ENCODE measurements at places on chromosomes 12 and 14.

DNA sequence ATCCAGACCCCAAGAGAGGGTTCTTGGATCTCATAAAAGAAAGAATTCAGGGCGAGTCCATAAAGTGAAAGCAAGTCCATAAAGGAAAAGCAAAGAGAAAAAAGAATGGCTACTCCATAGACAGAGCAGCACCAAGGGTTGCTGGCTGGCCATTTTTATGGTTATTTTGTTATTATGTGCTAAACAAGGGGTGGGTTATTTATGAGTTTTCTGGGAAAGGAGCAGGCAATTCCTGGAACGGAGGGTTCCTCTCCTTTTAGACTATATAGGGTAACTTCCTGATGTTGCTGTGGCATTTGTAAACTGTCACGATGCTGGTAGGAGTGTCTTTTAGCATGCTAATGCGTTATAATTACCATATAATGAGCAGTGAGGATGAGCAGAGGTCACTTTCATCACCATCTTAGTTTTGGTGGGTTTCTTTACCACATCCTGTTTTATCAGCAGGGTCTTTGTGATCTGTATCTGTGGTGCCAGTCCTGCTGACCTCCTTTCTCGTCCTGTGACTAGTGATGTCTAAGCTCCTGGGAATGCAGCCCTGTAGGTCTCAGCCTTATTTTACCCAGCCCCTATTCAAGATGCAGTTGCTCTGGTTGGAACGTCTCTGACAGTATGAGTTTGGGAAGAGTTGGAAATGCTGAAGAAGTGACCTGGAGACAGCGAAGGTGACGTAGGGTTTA lies 100.5 kb downstream of the ZNF664 start:
- no peak for DNase-seq

- no peak for DNase-seq
Observed at GRCh38 chr14:36658123-36659009, 3.3 kb upstream of the PAX9 start.

- no peak for DNase-seq
Observed at GRCh38 chr14:99329711-99330315, 57.8 kb upstream of the BCL11B start.

- no peak for DNase-seq
Observed at GRCh38 chr14:71532790-71533189, 399.4 kb upstream of the RGS6 start.

GRCh38 chr14:69612783-69613130 lies 1.4 kb downstream of the SUSD6 start:
- DNase-seq: no peak

DNA sequence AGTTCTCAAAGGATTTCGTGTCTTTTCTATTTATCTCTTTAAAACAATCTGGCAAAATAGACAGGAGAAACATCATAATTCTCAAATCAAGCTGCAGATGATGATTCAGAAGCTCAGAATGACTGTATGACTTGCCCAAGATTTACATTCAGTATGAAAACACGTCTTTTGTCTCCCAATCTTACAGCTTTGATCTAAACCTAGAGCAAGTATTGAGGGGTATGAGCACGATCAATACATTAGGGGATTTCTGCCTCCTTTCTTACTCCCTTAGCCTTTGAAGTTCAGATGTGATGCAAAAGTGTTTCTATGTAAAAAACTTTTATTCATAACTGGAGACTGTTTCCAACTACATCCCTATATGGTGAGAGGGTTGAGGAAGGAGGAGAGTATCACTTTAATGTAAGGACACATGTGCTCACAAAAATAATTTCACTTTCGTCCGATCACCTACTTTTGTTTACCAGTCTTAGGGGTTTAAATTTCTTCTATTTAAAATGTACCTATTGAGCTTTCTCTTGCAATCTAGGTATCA lies 454.8 kb downstream of the TMTC2 start:
- DNase-seq: no peak

DNA sequence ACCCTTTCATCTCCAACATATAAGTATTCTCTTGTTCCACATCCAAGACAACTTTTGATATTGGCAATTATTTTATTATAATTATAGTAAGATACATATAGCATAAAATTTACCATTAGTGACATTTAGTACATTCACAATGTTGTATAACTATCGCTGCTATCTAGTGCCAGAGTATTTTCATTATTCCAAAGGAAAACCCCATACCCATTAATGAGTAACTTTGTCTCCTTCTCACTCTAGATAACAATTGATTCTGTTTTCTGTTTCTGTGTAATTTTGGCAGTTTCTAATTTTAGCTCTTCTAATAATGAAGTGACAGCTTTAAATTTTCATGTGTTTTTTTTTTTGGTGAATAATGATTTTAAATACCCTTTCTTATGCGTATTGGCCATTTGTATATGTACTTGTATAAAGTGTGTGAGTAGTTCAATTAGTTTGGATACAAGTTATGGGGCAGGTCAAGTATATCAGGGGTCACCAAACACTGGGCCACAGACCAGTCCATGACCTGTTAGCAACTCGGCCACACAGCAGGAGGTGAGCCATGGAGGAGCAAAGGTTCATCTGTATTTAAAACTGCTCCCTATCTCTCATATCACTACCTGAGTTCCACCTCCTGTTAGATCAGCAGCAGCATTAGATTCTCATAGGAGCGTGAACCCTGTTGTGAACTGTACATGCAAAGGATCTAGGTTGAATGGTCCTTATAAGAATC lies 97.2 kb upstream of the SYT1 start:
- no peak for DNase-seq

DNA sequence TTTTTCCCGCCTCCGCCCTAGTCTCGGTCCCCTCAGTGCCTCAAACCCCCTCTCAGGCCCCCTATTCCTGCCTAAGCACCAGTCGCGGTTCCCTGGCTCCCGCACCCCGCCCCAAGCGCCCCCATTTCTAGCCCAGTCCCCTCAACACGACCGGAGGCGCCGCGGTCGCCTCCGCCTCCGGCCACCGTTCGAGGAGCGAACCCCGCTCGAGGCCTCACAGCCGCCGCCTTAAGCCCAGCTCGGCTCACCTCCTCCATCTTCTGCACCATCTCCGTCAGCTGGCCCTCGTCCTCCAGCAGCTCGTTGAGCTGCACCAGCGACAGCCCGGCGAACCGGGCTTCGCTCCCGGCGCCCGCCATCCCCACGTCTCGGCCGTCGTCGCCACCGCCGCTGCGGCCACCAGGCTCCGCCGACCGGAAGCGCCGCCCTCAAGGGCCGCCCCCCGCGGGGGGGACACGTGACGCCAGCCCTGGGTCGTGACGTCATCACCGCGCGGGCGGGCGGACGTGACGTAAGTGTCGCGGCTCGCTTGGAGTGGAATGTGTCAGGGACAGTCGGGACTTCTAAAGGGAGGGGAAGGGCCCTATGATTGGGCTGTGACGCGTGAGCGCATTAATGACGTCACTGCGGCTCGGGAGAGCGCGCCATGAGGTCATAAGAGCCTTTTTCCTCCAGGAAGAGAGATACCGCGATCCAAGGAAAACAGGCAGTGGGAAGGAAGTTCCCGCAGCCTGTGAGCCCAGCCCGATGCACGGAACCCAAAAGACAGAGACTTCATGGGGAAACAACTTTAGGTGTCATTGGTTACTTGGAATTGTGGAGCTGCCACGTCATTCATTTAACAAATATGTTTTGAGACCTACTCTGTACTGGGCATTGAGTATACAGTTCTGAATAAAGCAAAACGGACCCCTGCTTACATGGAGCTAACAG lies at the start of gene VPS37B:
VPS37B (minus strand) TSS at position 421 of the 933 bp plus-strand sequence; CDS start at position 359, 62 bp downstream.
- DNase-seq: peak; percentile 60

GRCh38 chr14:54715239-54715638 lies 148.3 kb downstream of the SAMD4A start:
- DNase-seq: no peak

DNA sequence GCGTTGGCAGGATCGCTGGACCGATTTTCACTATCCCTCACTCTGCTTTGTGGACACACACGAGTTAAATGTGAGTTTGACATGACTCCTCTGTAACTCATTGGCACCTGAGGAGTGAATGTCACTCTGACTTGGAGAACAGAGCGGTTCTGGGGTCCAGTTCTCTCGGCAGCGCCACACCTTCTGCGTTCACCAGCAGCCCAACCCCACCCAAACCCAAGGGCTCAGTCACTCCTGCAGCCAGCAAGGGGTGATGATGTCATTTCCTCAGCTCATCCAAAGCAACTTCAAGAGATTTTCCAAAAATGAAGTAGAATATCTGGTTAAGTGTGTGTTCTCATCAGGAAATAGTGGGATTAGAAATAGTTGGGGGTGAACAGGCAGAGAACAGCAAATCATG lies 36.3 kb downstream of the ADGRD1 start:
- no peak for DNase-seq

DNA sequence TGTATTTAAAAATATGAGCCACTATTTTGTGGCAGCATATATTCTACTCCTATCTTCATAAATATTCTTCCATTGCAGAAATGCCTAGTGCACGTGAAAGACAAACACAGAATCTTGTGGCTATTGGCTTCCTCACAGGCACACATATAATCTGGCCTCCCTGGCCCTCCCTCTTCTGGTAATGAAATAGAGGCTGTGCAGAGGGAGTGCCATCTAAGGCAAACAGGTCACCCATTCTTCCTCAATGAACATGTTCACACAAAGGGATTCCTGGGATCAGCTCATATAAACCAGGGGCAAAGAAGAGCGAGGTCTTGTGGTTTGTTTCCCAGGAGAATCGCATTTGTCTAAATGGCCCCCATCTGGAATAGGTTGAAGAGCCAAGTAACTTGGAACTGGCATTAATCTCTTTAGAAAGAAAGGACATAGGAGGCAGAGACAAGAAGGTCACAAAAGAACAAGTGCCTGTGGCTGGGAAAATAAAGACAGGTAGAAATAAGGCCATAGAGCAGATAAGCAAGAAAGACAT lies 171.6 kb upstream of the PTPRQ start:
- no peak for DNase-seq

GRCh38 chr14:88166616-88167015 lies 156.5 kb downstream of the KCNK10 start:
- DNase-seq: no peak

DNA sequence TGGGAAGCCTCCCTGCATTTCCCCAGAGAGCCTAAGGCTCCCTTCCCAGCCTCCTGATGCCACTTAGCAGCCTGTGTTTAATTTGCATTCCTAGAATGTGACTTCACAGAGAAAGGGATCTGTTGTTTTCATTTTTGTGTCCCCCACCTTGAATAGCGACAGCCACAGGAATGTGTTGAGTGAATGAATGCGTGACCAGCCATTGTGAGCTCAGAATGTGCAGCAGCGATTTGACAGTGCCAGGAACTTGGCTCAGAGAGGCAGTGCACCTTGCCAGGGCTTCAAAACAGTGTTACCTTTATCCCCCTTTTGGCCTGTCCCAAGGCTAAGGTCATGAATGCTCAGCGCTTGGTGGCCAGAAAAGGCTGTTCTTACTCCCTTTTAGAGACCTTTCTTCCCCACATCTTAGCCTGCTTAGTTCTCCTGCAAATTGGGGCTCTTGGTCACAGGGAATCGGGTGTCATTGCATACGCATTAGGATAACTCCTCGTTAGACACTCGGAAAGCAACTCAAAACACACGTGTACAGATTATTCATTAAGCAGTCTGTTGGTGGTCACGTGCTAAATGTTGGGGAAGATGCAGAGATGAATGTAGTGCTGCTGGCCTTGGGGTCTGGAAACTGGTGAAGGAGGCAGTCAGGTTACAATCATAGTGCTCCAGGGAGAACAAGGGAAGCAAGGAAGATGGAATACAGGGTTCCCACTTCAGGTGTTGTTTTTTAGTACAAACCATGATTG lies 9.8 kb downstream of the NTF3 start:
- peak; percentile 85 for DNase-seq

DNA sequence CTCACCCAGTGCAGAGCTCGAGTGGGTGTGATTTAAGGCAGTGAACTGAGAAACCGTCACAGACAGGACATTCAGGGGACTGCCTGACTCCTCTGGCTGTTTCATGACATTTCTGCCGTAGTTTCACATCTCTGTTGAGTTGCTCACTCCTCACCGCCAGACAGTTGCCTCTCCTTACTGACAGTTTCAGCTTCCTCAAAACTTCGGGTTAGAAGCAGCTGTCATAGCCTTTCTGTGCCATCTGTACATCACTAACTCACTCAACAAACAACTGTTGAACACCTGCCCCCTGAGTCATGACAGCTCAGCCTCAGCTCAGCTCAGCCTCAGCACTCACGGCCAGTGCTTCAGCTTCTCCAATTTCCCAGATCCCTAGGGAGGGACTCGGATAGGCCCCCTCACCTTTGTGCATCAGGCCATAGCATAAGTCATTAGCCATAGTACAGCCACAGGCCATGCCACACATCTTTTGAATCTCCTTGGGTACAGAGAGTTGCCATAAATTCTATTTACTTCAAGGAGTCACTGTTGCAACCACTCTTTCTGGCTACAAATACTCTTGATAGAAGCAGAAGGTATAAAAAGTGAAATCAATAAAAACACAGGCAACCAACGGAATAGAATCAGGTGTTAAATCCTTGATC lies 6.2 kb upstream of the SLC15A4 start:
- no peak for DNase-seq

DNA sequence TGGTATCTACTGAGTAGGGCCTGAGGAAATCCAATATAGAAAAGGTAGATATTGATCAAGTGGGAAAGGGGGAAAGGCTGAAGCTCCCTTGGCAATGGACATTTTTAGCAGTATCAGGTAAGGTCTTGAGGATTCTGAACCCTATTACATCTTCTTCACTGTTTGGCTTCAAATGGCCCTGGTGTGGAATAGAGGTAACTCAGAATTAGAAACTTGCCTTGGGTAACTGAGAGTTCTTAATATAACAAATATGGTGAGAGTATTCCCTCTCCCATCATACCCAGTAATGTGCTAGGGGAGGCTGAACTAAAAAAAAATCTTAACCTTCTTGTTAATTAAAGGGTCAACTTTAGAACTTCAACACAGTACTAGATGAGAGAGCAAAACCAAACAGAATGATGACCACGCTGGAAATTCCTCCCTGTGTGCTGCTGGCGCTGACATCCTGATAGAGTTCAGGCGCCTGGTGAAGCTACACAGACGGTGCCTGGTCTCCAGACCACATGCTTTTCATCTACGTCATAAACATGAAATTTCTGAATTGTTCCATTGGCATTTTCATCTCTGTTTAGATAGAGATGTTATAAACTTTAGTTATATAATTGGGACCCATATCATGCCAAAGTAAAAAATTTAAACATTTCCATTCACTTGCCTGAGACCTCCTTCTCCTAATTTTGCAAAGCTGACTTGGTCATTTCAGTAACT lies 128.3 kb downstream of the AKAP6 start:
- no peak for DNase-seq

GRCh38 chr12:89320735-89321134 lies 31.6 kb downstream of the DUSP6 start:
- no peak for DNase-seq

Measured in RCC 7860 (cell line).